Right lobe of liver (tissue), 6 donors: ENCODE measurements at places on chromosomes 1 and 21. TPM values are rescaled to one million over a fixed set of nuclear protein-coding genes. Genes with fewer than 3 reads are reported as not detected.

- DNase-seq, result peak; percentile 35
- H3K4me3 ChIP-seq, result no peak overlapping the region
- H3K27ac ChIP-seq, result no peak overlapping the region
- no peaks in the 10 kb centered on the region for H3K4me1 ChIP-seq
- no peaks in the 10 kb centered on the region for H3K36me3 ChIP-seq
Measured at GRCh38 chr1:160421881-160422280, 21.5 kb downstream of the VANGL2 start.

DNA sequence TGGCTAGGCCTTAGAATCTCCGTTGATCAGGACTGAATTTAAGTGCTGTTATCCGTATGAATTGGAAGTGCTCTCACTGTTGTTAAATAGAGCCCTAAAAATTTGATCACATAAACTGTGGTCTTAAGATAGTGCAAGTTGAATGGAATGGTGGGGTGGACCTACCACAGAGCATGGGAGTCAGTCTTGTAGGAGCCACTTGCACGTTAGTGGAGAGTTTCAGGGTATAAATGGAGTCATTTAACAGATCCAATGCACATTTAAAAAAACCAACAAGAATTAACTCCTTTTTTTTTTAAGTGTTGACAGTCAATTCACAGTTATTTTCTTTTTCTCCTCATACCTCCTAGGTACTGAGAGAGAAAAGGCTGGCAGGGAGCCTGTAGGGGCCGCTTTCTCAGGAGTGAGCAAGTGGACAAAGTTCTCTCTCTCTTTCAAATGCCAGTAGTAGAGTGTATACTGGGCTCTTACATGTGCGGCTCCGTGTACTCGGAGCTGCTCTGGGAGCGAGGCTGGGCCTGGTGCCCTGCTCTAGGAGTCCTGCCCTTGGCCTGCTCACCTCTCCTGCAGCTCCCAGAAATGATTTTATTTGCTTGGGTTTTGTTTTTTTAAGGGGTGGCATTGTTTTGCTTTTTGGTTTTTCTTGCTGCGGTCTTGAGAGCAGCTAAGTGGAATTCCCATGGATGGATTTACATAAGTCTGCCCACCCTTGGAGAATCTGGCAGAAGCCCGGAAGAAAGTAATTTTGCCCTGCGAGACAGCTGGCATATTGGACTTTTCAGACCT lies 91.3 kb downstream of the ATP5PO start:
- H3K4me3 ChIP-seq, result no peak overlapping the region
- peaks cover 17% of the 10 kb centered on the region for H3K36me3 ChIP-seq
- peaks cover 2% of the 10 kb centered on the region for H3K4me1 ChIP-seq
- no peaks in the 10 kb centered on the region for H3K27me3 ChIP-seq
- H3K27ac ChIP-seq, result no peak overlapping the region
- no peak for DNase-seq

DNA sequence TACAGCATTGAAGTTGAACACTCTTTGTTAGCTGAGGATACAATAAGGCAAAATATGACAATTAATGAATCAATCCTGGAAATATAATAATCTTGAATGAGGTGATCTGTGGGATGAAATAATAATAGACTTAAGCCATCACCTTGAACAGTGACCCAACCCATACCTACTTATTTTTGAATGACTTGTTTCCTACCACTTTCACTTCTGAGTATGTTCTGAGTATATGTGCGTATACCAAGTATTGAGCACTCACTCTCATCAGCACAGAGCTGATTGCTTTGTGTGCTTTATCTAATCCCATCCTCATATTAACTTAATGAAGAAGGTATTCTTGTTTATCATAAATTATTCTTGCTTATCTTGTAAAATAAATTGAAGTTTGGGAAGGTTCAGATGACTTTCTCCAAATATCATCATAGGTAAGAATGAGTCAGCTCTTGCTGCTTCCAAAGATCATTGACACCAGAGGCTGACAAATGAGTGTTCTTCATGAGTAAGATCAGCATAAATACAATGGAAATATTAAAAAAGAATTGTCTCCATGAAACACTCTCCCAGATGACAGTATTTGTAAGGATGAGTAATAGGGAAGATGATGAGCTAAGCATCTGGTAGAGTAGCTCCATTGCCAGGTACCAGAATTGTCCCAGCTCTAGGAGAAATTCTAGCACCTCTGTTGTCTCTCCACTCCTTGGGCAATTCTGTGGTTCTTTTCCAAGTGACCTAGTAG lies 198.1 kb upstream of the KIAA0040 start:
- H3K27me3 ChIP-seq, result no peaks in the 10 kb centered on the region
- H3K4me3 ChIP-seq, result no peak overlapping the region
- DNase-seq, result no peak
- H3K27ac ChIP-seq, result no peak overlapping the region

C4BPB gene
- total RNA-seq, result 230 TPM

FMN2 gene
- total RNA-seq, result not detected
